Uterus (tissue), 4 donors: ENCODE measurements at places on chromosomes 5 and 9. TPM values are rescaled to one million over a fixed set of nuclear protein-coding genes. Genes with fewer than 3 reads are reported as not detected.

GRCh38 chr5:1477341-1477740 lies 32.1 kb upstream of the SLC6A3 start:
- DNase-seq = no peak

Gene IFNB1
- total RNA-seq = not detected

Gene PCDHGA11
- 11.1 TPM for total RNA-seq

DNA sequence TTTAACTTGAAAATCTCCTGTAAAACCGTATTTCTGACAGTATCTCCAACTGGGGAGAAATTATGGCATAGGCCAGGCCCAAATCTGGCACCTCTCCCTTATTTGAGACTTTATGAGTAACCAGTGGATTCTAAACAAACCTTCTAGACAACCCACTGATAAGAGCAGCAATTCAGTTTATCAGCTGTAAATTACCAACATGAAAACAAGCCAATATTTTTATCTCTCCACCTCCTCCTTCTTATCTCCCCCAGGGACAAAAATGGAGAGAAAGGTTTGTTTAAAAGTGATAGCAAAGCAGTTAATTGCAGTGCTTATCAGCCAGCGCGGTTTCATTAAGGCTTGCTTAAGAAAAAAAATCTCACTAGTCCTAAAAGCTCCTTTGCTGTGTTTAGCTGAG lies 53.8 kb downstream of the KCNV2 start:
- DNase-seq = no peak

Gene PCDHB10
- total RNA-seq = 2.6 TPM
